ENCODE measurements at places on chromosomes 7 and 10.

DNA sequence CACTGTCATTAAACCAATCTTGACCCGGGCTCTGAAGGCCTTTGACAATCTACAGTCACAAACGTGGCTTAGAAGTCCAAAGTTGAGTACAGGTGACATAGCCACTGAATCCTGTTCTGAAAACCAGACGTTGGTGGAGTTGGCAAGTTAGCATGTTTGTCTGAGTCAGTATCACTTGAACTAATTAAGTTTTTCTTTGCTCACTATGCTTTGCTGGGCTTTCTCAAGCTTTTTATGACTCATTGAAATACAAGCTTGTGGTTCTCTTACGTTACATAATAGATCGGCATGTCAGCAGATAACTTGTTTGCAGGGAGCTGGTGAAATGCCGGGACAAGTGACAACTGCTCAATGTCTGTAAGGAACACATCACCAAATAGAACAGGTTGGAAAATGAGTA is 53.8 kb downstream of the ARL5B start:
- no peak for DNase-seq

DNA sequence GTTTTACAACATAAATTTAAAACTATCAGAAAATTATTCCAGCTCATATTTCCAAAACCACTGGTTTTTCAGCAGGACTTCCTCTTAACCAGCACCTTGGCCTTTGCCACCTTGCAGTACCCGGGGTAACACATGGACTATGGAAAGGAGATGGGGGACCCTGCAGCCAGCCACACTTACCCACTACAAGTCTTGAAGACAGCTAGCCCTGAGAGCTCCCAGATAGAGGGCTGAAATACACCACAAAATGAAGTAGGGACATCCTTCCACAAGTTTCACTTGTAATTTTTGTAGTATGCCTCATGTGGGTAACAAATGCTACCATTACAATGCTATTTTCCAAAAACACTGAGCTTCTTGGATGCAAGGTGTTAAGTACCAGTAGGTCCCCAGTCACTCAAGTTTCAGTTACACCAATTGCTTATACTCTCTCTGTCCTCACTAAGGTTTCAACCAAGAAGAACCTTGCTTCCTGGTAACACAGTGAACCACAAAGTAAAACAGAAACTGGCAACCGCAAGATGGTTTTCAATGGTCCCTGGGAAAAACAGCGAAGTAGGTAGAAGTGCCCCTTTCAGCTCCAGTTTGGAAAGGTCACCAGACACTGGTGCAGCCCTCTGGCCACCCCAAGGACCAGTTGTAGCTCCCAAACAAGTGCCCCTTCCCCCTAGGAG is 110.9 kb downstream of the SGMS1 start:
- DNase-seq, result no peak

DNA sequence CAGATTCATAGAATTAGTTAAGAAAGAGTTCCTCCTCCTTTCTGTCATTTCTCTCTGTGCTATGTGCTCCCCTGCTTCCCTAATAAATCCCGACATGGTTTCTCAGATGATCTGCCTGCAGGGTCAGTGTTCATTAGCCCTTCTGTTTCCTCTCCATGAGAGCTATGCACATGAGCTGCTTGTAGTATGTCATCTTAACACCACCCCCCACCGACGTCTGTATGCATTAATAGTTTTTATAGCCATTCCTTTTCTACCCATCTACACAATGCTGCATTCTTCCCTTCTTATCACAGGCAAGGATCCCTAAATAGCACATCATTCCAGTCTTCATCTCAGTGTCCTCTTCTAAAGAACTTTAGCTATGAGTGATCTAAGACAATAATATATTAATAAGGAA is 809.1 kb downstream of the ANKRD7 start:
- no peak for DNase-seq

GRCh38 chr7:142606081-142606480 is 143.2 kb upstream of the PRSS1 start:
- DNase-seq, result no peak

DNA sequence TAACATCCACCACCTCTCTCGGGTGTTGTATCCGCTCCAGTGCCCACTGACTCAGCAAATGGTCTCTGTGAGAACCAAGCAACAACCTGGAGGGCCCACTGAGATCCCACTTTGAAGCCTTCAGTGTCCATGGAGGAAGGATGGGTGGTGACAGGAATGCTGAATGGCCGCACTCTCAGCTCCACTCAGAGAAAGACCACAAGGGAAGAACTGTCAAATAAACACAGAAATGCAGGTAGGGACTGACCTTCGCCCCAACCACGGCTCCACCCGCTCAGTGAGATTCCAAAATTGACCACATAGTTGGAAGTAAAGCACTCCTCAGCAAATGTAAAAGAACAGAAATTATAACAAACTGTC is 65.8 kb downstream of the VIPR2 start:
- DNase-seq, result no peak

- DNase-seq, result no peak
Measured at GRCh38 chr7:28400838-28401360, 11.4 kb upstream of the CREB5 start.

DNA sequence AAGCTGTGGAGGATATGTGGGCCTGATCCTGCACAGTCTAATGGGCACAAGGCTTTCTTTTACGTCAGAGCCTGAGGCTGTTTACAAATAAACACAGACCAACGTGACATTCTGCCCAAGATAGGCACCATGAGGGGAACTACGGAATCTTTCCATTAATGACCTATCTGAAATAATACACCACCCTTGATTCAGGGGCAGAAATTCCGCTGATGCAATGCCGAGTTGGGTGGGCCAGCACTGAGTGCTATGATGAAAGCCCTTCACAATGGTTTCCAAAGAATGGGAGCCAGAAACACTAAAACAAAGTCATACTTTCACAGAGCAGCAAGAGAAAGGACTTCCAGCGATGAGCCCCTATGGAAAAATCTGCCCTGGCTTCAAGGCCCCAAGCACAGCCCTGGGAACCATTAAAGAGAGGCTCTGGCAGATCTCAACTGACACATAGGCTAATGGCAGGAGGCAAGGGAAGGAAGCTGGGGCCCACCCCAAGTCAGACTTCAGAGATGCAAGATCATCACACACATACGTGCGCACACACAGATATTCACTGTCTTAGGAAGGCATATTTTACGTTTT is 72.2 kb upstream of the DLX6 start:
- no peak for DNase-seq

- DNase-seq, result no peak
Measured at GRCh38 chr10:118729641-118730258, 25.0 kb downstream of the CACUL1 start.

DNA sequence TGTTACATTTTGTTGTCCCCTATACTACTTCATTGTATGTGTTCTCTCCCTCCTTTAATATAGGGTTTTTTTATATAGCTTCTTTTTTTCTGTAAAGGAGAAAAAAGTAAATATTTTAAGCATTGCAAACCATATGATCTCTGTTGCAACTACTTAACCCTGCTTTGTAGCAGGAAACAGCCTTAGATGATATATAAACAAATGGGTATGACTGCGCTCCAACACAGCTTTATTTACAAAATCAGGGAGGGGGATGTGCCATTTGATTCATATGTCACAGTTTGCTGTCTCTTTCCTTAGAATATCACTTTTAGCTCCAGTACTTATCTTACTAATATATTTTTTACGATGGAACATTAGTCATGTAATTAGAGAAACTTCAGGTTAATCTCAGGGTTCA is 155.2 kb upstream of the GNAI1 start:
- DNase-seq, result no peak

Measured in activated CD4-positive, alpha-beta T cell treated with anti-CD3 and anti-CD28 coated beads for 4 hours (primary cell).